ENCODE measurements at places on chromosomes 1 and 21.

DNA sequence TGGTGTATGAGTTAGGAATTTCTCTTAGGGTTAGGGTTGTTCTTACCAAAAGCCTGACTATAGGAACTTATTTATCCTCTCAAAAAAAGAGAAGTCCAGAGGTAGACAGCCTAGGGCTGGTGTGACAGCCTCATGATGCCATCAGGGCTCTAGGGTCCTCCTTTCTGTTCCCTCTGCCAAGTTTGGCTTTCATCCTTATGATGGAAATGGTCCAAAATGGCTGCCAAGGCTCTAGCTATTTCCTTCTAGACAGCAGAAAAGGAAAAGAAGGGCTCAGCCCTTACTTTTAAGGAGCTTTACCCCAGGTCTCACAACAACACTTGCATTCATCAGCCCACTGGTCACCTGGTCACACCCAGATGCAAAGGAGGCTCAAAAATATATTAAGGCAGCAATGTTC lies 44.5 kb downstream of the IL12RB2 start:
- DNase-seq: no peak

DNA sequence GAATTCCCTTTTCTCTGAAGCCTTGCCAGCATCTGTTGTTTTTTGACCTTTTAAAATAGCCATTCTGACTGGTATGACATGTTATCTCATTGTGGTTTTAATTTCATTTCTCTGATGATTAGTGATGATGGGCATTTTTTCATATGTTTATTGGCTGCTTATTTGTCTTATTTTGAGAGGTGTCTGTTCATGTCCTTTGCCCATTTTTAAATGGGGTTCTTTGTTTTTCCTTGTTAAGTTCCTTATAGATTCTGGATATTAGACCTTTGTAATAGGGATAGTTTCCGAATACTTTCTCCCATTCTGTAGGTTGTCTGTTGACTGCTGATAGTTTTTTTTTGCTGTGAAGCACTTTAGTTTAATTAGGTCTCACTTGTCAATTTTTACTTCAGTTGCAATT lies 54.0 kb upstream of the C1orf185 start:
- DNase-seq: no peak

- DNase-seq: no peak
These were observed 217.4 kb upstream of the RUNX1 start for GRCh38 chr21:35266546-35266945.

DNA sequence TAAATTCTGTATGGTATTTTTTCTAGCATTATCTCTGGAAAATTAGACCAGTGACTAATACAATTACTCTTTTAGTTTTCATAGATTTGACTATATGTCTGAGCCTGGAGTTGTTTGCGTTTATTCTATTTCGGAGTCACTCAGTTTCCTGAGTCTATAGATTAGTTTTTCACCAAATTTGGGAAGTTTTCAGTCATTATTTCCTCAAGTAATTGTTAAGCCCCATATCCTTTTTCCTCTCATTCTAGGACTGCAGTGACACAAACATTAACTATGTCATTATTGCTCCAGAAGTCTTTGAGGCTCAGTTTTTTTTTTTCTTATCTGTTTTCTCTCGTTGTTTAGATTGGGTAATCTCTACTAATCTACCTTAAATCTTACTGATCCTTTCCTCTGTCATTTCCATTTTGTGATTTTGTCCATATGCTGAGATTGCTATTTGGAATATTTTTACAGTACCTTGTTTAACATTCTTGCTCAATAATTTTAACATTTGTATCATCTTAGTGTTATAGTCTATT lies 886.2 kb downstream of the LTN1 start:
- no peak for DNase-seq

DNA sequence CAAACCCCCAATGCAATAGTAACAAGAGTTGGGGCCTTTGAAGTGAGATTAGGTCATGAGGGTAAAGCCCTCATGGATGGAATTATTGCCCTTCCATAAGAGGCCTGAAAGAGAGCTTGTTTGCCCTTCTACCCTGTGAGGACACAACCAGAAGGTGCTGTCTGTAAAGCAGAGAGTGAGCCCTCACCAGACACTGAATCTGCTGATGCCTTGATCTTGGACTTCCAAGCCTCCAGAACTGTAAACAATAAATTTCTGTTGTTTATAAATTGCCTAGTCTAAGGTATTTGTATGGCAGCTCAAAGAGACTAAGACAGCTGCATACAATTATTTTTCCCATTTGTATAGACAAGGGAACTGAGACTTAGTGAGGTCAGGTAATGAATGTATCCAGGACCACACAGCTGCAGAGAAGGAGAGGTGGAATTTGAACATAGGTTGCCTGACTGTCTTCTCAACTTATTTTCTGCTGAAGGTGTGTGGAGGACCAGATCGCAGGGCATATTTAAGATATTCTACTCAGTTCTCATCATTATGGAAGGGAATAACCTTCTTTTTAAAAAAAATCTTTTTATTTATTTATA lies 18.7 kb downstream of the IL23R start:
- DNase-seq: no peak

DNA sequence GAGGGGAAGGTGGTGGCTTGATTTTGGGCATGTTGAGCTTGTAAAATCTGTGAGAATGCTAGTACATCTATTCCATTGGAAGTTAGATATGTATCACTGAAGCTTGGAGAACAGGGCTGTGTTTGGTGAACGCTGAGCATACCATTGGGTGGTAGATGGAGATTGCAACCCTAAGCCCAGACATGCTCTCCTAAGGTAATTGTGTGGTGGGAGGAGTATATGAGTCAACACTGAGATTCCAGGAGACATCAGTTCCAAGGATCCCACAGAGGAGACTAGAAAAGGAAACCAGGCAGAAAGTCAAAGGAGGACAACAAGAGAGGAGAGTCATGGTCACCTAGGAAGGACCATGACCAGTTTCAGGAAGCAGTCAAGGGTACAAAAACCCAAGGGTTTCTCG lies 60.4 kb downstream of the KIF21B start:
- DNase-seq: no peak

GRCh38 chr1:57894315-57894714 lies 470.5 kb upstream of the DAB1 start:
- no peak for DNase-seq

DNA sequence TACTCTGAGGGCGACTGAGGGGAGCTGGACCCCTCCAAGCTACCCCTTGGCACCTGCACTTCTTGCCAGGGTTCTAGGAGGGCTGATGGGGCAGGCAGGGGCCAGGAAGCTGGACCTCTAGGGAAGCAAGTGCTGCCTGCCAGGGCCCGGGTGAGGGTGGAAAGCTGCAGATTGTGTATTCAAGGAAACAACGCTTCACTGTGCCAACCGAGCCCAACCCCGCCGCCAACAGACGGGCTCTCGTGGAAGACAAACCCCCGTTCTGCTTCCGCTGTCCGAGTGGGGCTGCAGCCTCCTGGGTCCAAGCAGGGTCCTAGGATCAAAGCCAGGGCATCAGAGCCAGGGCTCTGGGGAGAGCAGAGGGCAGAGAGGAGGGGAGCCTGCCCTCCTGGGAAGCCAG lies 3.2 kb downstream of the EFHD2 start:
- DNase-seq: no peak

- DNase-seq: no peak
These were observed 15.3 kb upstream of the RNF187 start for GRCh38 chr1:228471762-228472398.

DNA sequence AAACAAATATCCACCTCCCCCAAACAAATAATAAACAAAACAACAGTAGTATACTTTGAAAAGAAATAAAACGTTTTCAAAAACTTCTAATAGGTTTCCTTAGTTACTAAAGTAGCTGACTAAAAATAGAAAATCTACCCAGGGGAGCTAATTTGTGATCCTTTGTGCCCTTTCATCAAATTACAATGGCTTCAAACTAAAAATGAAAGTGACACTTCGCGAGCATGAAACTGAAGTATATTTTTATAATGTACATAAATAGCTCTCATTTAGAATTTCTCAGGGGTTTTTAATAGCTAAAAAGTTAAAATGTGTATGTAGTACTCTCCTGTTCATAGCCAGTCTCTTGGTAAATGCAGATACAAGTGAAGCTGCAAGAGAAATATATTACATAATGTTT lies 78.4 kb downstream of the BRINP3 start:
- DNase-seq: no peak

GRCh38 chr1:199918196-199918769 lies 109.2 kb upstream of the NR5A2 start:
- DNase-seq: no peak

DNA sequence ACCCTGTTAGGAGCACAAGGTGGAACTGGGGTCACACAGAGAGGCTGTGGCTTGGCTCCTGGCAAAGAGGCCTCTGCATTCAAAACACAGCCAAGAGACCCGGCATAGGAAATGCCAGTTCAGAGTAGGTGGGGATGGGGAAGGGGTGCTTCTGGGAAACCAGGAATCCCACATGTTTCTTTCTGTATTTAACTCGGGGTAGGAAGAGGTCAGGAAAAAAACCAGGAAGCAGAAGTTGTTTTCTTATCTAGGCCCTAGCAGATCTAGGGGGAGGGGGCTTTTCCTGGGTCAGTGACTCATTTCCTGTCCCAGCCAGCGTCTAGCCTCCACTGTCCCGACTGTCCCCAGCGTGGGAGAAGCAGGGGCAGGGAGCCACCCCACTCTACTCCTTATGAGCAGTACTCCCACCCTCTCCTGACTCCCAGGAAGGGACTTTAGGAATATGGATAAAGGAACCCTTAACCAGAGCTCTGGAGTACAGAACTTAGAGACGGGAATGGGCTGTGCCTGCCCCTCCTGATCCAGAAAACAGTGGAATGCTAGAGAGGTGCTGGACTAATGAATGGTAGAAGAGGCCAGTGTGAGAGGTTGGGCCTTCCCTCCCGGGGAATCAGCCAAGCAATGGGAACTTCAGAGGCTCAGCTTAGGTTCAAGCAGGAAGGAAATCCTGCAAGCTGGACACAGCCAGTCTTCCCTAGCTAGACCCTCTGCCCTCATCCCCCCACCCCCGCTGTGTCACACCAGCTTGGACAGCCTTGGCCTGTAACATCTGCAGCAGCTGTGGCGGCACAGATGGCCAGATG lies 5.7 kb downstream of the FHL3 start:
- DNase-seq: no peak

- no peak for DNase-seq
These were observed 12.5 kb downstream of the EPS15 start for GRCh38 chr1:51506537-51506936.

DNA sequence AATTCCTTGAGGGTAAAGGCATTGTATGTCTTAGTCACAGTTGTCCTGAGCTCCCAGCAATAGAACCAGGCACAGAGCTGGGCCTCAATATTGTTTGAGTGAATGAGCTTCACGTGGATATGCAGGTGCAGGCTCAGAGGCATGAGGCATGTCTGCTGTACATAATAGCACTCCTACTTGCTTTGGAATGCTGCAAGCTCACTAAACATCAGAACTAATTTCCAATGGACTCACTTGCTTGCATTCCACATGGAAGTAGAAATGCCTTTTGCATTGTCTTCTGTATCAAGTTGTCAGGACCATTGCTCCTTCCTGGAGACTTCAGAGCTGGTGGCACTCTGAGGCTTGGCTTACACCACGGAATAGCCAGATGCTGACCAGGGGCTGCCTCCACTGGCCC lies 37.1 kb downstream of the INAVA start:
- DNase-seq: no peak

DNA sequence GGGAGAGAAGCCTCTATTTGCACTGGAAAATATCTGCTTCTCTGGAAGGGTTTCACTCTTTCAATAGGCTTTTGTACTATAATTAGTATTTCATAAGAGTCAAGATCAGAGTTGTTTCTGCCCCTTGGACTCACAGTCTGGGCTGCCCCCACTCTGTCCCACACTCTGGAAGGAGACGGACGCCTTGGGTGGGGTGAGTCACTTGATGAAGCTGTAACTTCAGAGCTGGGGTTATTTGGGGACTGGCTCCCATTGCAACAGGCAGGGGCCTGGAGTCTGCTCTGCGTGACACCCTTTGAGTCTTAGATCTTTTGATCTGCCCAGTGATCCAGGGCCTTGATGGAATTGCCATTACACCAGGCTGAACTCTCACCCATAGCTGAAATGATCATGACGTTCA lies 4.0 kb upstream of the KCNA10 start:
- no peak for DNase-seq

- DNase-seq: no peak
These were observed 39.6 kb downstream of the DDR2 start for GRCh38 chr1:162671664-162672410.

- no peak for DNase-seq
These were observed 134.1 kb downstream of the SLC30A10 start for GRCh38 chr1:219794085-219794743.

GRCh38 chr21:16419188-16419921 lies 689.6 kb downstream of the USP25 start:
- DNase-seq: peak; percentile 90

- no peak for DNase-seq
These were observed 42.6 kb downstream of the AHDC1 start for GRCh38 chr1:27561124-27561899.

- DNase-seq: no peak
These were observed 22.7 kb upstream of the DNAJC28 start for GRCh38 chr21:33514229-33514628.

DNA sequence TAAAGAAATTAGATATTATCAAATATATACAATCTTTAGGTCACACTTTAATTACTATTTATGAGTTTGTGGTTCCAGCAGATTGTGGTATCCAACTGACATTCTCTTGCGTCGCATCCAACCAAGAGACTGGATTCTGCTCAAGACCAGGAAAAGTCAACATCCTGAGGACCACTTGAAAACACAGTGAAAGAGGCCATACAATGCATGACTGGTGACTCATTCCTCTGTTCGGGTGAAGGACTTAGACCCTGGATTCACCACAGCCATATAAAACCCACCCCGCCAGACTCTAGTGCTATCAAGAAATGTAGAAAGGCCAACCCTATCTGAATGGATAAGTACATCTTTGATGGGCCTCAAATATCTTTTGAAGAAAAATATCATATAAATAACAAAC lies 14.5 kb upstream of the CFHR4 start:
- DNase-seq: no peak

- no peak for DNase-seq
These were observed 4.2 kb downstream of the IGSF21 start for GRCh38 chr1:18111605-18112297.

GRCh38 chr1:45016090-45016697 lies 4.1 kb downstream of the UROD start:
- no peak for DNase-seq

DNA sequence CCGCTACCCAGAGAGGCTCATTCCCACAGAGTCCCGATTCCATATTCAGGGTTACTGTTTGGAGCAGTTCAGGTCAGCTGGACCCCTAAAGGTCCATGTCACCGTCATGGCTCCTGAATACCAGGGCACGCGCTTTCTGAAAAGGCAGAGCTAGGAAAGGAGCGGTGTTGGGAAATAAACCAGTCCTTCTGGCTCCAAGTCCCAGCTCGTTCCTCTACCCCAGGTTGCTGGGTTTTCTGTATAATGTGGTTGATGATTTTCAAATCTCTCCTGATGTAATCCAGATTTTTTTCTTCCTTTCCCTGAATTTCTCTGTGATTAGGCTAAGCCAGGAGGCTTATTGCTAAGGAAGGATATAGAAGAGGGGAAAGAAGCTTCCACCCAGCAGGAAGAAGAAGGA lies 14.0 kb upstream of the PKP1 start:
- no peak for DNase-seq

- DNase-seq: no peak
These were observed 6.9 kb upstream of the RAB7B start for GRCh38 chr1:206010060-206010459.

- DNase-seq: peak; percentile 42
These were observed 254.9 kb downstream of the RHOU start for GRCh38 chr1:228989992-228990827.

GRCh38 chr1:110856410-110856809 lies 16.5 kb upstream of the CD53 start:
- DNase-seq: no peak

Data from NCI-H2081 treated with DMSO at 0.1 percent for 48 hours (cell line).